ENCODE measurements at places on chromosomes 11 and 22.

GRCh38 chr22:35024364-35024692, 41.6 kb upstream of the ISX start:
- DNase-seq, result no peak

DNA sequence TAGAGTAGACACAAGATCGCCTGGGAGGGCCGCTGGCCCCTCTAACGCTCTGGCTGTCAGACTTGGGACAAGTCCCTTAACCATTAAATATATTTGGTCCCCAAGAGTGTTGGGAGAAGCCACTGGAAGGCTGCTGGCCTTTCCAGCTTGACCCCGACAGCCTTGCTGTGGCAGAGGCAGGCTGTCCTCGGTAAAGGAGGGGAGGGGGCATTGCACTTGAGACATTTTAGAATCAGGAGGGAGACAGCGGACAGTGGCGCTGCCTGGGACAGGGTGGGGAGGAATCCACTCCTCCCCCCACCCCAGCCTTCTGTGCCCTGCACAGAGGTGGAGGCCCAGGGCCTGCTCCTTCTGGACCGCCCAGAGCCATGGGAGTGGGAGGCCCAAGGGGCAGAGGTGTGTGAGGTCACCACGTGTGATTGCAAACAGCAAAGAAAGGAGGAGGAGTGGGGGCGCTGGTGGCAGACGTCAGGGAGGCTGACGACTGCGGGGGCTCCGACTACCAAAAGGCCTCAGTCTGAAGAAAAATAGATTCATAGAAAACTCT, 28.9 kb downstream of the APOL1 start:
- DNase-seq, result no peak

DNA sequence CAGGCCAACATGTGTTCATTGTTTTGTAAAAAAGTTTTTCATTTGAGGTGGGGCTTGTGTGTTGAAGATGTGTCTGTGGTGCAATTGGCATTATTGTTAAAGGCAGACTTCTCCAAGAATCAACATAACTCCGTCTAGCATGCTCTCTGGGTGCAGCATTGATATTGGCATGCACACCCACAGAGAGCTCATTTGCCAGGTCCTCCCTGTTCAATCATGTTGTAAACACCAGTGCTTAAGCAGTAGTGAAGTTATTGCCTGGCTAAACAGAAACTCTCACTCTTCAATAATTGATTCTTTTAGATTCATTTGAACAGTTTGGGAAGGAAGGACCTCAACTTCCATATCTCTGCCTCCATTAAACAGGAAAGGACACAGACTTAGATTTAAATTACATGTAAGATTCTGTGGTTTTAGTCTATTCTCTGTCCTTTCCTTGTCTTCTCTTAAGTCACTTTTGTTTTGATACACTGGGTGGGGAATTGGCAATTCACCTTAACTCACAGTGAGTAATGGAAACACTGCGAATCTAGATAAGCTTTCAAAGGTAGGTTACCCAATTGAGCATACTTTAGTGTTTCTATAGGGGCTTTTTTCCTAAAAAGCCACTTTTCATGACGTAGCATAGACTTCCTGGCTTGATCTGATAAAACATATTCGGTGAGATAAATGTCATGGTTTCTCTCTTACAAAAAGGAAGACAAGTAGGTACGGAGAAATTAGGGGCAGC, 30.8 kb upstream of the EXPH5 start:
- DNase-seq, result no peak

DNA sequence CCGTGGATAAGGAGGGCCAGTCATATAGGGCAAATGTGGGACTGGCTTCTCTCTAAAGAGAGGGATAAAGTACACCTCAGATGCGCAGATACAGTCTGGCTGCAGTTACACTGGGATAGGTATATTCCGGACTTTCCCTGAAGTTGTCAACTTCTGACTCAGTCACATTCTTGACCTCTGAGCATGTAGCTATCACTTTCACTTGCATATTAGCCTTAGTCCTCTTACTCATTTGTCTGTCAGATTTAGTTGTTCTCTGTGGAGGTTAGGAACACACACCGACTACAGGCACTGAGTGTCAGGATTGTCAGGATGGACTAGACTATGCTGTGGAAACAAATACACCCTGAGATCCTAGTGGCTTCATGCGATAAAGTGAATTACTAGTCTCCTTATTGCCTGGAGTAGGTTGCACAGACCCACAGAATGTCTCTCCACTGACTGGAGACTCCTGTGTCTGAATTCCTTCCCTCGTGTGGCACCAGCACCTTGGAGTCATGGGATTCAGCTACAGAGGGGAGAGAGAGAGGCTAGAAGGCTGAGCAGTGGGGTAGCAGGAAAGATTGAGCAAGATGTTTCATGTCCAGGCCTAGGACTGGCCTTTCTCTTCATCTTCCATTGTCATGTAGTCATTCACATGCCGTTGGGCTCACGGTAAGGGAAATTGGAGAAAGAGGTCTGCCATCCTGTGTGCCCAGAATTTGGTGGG, 654.3 kb downstream of the NTM start:
- DNase-seq, result no peak

DNA sequence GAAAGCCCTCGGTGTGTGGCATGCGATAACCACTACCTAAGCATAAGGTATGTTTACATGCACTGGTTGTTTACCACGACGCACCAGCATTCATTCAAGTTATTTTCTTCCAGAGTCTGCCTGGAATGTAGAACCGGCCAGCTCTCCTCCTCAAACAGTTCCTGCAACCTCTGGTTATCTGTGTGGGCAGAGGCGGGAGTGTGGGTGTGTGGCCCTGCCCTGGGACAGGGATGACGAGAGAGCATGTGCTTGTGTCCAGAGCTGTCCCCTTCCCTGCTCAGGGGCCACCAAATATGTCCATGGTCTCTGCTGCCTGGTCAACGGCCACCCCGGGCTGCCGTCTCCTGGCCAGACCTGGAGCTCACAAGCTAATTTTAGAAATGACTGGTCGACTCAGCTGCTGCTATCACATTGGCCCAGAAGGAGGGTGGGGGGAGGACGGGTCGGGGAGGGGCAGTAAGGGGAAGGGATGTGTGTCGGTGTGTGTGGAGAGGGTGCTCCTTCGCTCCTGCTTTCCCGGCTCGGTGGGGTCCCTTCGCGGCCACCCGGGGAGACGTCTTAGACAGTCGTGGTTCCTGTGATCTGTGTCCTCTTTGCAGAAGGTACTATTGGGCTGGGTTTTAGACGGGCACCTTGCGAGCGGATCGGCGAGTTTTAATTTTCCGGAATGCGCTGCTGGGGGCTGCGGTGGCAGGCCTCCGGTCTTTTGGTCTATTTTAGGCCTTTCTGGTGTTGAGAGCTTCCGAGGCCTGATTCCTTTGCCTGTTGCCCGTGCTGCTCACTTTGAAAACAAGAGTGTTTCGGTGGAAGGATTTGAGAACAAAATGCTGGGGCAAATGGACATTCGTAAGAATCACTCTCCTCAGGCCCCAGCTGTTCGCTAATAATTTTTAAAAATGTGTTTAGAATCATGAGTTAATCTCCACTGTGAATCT, at the start of gene MYO18B:
TSS of gene MYO18B (plus strand) at position 497 of the 935 bp plus-strand sequence. CDS start 18,905 bp downstream, outside the sequence.
- DNase-seq, result no peak

GRCh38 chr11:46363455-46364005, 16.3 kb downstream of the DGKZ start:
- DNase-seq, result no peak

GRCh38 chr11:63888170-63889086, 28.5 kb downstream of the RCOR2 start:
- DNase-seq, result peak; percentile 78

GRCh38 chr11:11149671-11150459, 203.2 kb downstream of the CSNK2A3 start:
- peak; percentile 32 for DNase-seq

DNA sequence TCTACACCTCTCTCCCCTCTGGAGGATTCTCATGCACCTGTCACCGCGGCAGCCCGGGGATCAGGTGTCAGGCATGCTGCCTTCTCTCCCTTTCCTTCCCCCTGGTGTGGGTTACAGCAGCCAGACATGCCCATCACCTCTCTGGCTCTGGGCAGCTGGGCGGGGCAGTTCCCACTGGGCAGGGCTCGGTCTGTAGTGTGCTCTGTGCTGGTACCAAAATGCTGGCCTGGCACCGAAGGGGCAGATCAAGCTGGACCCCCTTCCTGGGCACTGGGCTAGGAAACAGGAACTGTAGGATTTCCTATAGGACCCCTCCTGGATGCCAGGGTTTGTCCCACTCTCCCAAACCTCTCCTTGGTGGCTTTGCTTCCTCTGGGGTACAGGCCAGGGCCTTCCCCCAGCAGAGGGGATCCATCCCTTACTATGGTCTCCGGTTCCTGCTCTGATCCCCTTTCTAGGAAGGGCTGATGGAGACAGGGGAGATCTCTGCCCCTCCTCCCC, 821 bp downstream of the GAL3ST1 start:
- no peak for DNase-seq

DNA sequence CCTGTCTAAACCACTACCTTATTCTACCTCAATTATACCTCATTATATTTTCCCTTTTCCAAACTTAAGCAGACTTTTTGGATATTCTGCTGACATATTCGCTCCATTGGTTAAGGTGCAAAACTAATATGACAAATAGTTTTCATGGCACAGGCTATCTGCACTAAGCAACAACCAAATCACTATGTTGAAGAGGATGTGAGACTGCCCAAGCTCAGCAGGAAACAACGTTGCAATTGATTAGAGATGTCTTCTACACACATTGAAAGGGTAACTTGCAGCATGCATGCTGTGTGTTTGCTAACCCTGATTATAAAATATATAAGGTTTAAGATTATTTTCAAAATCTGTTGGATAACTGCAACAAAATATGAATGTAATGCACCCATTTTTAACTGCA, 61.6 kb downstream of the STK33 start:
- DNase-seq, result no peak

DNA sequence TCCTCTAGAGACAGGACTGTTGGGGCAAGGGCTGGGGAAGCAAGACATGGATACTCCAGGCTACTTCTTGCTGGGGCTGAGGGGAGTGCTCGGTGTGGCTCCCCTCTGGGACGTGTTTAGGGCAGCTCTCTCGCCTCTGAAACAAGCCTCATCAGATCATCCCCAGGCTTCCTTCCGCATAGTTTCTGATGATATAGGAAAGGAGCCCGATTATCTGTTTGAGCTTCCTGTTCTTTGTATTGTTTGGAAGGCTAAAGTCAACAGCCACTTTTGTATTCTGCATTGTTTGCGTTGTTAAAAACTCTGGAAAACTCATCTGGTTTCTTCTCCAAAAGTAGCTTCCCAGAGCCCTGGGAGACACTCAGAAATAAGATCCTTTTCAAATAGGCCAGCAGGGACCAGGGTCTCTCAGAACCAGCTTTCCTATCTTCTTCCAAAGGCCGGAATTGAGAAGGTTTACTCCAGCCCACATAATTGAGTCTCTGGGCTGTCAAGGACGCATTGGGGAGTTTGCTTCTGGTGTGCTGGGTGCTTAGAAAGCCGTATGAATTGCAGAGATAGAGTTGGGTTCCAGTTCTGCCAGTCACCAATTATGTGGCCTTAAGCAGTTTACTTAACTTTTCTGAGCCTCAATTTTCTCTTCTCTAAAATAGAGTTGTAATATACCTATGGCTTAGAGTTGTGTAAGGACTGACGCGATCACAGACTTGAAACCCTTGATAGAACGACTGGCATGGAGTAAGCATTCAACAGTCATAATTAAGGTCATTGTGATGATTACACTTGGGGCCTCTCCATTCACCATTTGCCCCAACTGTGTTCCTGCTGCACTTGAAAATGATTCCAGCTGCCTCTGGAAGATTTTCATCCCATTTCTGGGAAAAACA, 19.1 kb downstream of the CD44 start:
- DNase-seq, result no peak

GRCh38 chr11:69538854-69539253, 57.4 kb downstream of the LINC01488 start:
- DNase-seq, result no peak

DNA sequence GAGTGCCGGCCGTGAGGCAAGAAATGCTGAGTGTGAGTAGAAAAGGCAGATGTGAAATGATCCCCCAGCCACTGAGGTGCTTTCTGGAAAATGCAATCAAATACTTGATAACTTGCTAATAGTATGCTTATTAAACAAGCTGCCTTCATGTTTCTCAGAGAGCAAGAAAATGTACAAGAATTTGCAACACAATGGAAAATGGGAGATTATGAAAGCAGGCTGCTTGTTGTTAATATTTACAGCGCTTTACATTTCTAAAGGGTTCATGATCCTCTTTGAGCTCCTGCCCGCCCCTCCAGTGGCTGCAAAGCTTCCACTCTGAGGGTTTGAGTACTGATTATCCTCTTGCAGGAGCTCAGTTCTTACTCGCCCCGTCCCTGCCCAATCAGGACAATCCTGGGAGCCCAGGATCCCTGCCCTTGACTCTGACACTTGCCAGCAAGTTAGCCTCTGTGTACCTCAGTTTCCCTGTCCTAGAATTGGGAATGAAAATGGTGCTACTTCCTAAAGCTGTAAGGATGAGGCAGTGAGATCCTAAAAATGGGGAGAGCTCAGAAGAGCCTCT, 645.1 kb downstream of the TBC1D22A start:
- DNase-seq, result no peak

- DNase-seq, result no peak
Measured at GRCh38 chr22:35553341-35553740, 12.7 kb downstream of the RASD2 start.

DNA sequence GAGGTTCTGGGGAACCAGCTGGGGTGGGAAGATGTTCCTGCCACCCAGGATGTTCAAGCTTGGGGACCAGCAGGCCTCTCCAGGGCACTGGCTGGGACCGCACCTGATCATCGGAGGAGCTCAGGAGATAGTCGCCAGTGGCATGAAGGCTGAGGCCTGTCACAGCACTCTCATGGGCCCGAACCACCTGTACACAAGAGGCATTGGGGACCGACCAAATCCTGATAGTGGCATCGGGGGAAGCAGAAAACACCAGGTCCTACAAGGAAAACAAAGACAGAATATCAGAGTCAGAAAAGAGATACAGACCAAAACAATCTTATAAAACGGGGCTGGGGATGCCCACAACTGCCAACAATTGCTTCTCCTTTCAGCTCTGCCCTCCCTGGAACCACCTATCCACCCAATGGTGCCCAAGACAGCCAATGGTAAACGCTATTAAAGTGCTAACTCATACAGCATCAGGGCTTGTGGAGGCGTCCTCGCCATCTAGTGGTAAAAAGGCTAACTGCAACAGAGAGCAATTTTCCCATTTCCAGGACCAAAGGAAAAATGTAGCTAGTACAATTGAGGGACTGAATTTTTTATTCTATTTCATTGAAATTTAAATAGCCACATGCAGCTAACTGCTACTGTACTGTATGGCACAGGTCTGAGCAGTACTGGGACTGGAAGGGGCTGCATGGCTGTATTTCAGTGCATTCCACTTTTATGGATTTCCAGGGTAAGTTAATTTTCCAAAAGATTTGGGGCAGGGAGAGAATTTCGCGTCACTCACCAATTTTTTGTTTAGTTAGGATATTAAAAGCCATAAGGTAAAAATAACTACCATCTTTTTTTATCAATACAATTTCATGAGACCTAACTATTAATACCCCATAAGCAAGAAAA, 7.1 kb downstream of the PRPF19 start:
- no peak for DNase-seq

GRCh38 chr22:37284805-37285355, 2.6 kb downstream of the CYTH4 start:
- DNase-seq, result no peak

- DNase-seq, result no peak
Measured at GRCh38 chr11:112050721-112051120, 23.1 kb downstream of the PIH1D2 start.

GRCh38 chr11:99881610-99882009, 805.5 kb upstream of the ARHGAP42 start:
- DNase-seq, result no peak

- peak; percentile 51 for DNase-seq
Measured at GRCh38 chr11:72787216-72788104, 6.4 kb downstream of the STARD10 start.
